ENCODE measurements at places on chromosomes 4 and X.

DNA sequence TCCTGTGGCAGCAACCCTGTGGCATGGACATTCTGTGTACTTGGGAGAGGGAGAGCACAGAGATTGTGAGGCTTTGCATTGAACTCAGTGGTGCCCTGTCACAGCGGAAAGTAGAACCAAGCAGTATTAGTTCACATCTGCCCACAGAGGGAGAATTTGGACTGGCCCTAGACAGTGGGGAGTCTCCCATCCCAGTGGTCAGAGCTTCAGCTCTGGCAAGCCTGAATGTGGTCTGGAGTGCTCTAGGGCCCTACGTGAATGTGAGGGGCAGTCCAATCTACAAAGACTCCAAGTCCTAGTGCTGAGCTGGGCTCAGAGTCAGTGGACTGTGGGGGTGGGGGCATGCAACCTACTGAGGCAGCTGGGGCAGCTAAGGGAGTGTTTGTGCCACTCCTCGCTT lies 34.8 kb downstream of the ZIC3 start:
- no peak for DNase-seq

GRCh38 chr4:138053641-138054301 lies 188.4 kb downstream of the SLC7A11 start:
- DNase-seq = peak; percentile 95

DNA sequence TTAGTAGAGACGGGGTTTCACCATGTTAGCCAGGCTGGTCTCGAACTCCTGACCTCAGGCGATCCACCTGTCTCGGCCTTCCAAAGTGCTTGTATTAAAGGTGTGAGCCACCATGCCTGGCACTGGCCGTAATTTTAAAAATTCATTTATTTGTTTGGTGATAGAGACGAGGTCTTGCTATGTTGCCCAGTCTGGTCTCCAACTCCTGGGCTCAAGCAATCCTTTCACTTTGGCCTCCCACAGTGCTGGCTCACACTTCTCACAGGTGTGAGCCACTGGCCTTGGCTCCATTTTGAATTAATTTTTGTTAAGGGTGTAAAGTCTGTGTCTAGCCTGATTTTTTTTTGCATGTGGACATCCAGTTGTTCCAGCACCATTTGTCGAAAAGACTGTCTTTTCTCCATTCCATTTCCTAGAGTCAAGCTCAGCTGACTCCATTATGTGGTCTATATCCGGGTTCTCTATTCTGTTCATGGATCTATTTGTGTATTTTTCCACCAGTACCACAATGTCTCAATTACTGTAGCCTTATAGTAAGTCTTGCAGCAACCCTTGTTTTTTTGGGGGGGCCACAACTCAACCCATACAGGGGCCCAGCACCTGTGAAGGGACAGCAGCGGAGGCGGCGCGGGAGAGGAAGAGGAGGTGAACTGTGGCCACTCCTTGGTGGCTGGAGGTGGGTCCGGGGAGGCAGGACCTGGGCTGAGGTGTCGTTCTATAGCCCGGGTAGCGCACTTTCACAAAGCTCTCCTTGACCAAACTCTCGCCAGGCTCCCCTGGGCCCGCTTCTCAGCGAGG lies 1.5 kb upstream of the NSD2 start:
- no peak for DNase-seq

DNA sequence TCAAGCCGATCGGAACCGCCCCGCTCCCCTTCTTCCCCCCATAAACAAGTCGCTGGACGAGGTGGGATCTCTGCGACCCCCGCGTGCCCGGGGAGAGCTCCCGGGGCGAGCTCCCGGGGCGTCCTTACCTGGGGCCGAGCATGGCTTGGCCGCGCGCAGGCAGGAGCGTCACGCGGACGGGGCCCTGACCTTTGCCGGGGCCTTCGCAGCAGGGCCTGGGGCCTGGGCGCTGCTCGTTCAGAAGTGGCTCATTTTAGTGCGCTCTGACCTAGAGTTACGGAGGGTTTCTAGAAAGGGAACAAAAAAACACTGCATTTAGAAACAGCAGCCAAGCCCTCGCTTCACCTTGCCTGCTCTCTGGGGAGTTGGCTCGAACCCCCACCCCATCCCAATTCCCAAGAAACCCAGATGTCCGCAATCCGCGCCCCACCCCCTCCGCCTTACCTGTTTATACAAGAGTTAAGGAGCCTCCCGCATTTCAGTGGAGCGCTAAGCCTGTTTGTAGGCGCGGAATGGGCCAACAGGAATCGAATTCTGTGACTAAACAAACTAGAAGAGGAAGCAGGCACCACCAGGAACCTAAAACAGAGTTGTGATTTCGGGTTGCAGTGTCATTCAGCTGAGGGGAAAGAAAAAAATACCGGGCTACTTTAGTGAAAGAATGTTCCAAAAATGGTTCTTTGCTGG lies 814 bp upstream of the RBM47 start:
- DNase-seq = no peak

- DNase-seq = no peak
These were observed 173.3 kb upstream of the PSAPL1 start for GRCh38 chr4:7608046-7608445.

DNA sequence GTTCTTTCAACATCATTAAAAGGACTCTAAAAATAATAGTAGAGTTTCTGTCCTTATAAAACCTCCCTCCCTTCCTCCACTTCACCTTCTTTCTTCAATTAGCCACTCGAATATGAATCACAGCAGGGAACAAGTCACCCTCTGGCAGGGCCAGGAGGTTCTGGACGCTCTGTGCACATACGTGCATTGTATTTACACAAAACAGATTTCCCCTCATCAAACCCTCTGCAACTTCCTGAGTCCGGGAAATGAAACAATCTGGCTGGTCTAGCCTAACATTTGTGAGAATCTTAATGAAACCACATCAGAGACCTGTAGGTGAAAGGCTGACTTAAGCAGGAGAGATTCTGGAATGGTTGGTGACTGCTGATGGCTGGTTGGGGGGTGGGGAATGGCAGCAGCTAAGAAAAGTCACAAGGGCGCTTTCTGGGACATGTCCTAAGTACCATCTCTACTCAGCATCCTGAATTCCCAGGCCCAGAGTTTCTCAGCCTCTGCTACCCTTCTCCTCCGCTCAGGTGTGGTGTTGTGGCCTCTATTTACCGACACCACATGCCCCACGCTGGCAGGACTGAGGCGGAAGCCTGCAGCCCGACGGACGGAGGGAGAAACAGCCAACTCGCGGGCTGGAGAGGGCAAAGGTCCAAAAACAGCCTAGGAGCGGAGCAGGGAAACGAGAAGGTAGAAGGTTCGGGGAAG lies 1.0 kb downstream of the ZDHHC9 start:
- peak; percentile 61 for DNase-seq

DNA sequence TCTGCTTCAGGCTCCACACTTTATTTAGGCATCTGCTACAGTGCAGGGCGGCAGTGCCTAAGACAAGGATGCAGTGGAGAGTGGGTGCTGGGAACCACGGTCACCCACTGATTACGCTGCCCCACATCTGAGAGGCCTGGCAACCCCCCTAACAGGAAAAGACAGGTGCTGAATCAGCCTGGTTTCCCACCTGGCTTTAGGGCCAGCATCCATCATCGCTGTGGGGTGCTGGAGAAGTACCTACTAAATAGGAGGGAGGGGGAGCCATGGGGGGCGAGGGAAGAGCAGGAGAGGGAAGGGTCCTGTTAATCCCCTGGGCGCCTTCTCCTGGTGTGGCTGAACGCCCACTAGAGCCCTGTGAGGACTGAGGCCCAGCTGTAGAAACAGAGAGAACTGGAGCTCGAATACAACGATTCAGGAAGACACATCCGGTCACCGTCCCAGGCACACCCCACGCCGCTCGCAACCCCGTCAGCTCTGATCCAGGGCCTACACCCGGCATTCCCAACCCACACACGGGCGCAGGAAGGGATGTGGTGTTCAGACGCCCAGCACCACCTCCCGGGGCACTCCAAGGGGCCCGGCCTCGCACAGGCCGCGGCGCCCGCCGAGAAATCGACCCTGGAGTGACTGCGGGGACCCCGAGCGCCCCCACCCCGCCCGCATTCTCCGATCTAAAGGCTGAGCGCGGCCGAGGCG lies 554 bp downstream of the DCTD start:
- peak; percentile 71 for DNase-seq

Measured in mesenchymal stem cell (in vitro differentiated cells and primary cell).